ENCODE measurements at places on chromosomes 5 and 9.
A peak's percentile ranks its signal among the peaks of the same experiment; 100 is the strongest.

GRCh38 chr9:133162861-133163503 lies 732 bp downstream of the GBGT1 start:
- no peak for DNase-seq

- no peak for DNase-seq
Observed at GRCh38 chr5:144421411-144421810, 250.7 kb downstream of the KCTD16 start.

DNA sequence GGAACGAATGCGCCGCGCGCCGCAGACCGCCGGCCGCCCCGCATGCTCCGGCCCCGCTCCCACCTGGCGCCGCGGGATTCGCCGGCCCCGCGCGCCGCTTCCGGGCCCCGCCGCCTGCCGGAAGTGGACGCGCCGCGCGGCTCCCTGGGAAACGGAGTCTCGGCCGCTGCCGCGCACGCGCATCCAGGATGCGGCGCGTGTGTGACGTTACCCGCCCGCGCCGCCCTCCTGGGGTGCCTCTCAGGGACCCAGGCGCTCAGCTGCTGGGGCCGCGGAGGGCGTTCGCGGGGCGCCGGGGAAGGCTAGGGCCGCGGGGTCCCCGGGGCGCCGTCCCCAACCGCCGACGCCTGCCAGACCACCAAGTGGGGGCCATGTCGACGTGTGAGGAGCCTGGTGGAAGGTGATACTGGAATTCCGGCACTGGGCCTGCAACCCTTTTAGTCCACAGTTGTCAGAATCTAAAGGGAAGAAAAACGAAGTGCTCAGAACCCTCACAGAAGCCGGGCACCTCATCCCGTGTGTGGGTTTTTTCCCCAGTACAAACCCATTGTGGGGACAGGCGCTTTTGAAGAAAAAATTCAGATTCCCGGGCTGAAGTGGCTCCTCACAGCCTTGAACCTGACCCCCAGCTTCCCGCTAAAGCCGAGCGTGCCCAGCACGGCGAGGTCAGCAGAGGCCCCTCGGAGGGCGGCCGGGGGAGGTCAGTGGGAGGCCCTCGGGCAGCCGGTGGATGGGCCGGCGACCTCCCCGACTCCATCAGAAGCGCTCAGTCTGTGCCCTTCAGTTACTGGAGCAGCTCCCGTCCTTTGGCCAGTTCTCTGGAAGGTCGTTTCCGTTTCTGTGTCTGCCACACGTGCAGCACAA lies at the start of gene CLPTM1L:
CLPTM1L (minus strand) TSS at position 125 of the 864 bp plus-strand sequence. CDS start 258 bp downstream, outside the sequence.
- peak; percentile 99 for DNase-seq

DNA sequence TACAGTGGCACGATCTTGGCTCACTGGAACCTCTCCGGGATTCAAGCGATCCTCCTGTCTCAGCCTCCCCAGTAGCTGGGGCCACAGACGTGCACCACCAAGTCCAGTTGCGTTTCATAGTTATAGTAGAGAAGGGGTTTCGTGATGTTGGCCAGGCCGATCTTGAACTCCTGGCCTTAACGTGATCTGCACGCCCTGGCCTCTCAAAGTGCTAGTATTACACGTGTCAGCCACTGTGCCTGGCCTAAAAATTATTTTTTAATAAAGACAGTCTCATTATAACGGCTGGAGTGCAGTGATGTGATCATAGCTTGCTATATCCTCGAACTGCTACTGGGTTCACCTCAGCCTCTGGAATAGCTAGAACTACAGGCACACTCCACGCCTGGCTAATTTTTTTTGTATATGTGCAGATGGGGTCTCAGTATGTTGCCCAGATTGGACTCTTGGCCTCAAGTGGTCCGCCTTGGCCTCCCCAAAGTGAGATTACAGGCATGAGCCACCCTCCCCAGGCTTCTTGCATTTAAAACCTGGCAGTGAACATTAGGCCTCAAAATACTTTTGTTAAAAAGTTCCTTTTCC lies 4.4 kb downstream of the NPM1 start:
- no peak for DNase-seq

- no peak for DNase-seq
Observed at GRCh38 chr5:164637931-164638521, 1132.6 kb downstream of the MAT2B start.

GRCh38 chr9:129938291-129938979 lies 103.2 kb downstream of the USP20 start:
- no peak for DNase-seq

DNA sequence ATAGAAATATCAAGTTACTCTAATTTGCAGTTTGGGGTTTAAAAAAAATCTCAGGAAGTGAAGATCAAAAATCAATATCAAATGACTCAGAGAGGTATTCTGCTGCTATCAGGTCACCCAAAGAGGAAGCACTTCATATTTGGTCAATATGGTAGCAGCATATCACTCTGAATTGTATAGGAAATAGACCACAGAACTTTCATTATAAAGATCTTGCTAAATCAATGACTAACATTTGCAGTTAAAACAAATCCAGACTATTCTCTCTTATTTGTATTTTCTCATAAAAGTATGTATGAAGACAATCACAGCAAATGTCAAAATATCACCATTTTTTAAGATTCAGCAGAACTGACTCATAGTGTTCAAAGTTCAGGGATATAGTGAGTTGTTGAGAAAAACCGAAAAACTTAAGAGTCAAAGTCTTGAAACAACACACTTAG lies 105.8 kb upstream of the PCSK1 start:
- DNase-seq, result no peak

DNA sequence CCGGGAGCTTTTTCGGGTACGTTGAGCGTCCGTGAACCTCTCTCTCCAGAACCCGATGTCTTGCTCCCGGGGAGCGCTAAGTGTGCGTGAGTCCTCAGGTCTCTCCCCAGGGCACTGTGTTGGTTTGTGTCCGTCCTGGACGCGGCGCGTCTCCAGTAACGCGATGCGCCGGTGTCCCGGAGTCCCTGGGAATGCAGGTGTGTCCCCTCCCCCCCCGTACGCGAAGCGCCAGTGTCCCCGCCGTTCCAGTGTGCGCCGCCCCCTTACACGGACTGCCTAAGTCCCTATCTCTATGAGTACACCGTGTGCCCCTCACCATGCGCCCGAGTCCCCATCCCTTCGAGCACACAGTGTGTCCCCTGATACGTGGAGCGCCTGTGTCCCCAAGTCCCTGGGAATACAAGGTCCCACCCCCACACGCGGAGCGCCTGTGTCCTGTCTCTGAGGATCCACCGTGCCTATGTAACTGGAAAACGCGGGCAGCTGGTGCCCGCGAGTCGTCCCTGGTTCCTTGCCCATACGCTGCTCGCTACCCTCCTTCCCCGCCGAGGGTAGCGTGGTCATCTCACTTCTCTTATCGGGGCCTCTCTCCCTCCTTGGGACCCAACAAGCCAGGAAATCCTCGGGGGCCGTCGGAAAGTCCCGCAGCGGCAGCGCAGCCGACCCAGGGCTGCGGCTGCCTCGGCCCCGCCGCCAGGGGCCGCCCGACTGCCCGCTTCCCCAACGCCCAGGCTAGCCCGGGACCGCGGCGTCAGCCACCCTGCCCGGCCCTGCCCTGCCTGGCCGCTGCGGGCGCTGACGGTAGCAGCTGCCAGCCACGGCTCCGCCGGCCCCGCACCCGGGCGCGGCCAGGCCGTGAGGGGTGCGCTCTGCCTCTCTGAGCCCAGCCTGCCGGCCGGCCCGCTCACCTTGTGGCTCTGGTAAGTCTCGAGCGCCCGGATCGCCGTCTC lies 709 bp downstream of the ELL2 start:
- peak; percentile 82 for DNase-seq

GRCh38 chr9:13555989-13556500 lies 276.6 kb upstream of the MPDZ start:
- no peak for DNase-seq
